ENCODE measurements at places on chromosomes 7 and 10.

DNA sequence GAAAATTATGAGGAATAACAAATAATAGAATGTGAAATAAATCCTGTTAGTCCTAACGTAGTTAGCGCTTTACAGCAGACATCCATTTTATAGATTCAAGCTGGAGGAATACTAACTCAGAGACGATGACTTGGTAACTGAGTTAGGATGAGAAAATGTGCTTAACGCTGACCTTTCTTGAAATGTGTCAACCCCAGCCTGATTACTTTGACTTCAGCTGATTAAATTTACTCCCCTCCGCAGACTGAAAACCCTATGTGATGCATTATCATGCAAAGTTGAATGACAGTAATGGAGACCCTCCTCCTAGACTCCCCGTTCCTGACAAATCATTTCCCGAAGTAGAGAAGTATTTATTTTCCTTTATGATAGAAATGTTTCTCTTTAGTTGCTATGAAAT lies 54.5 kb downstream of the WDFY4 start:
- DNase-seq: no peak

DNA sequence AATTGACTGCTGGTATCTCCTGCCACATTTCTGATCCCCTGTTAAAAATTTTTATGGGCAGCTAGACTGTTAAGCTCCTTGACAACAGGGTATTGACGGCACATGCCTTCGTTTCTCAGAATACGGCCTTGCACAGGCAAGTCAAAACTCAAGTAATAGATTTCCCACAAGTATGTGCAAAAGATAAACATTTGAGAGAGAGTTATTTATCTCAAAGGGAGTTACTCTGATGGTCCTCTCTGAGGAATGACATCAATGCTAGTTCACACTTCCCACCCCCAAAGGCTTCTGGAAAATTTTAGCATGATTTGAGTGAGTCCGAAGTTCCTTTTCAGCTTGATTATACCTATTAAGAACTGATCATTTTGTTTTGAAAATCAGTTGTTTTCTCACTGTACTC lies 71.9 kb downstream of the JCAD start:
- DNase-seq: no peak

- DNase-seq: no peak
Observed at GRCh38 chr7:84025332-84025927, 169.2 kb downstream of the SEMA3A start.

DNA sequence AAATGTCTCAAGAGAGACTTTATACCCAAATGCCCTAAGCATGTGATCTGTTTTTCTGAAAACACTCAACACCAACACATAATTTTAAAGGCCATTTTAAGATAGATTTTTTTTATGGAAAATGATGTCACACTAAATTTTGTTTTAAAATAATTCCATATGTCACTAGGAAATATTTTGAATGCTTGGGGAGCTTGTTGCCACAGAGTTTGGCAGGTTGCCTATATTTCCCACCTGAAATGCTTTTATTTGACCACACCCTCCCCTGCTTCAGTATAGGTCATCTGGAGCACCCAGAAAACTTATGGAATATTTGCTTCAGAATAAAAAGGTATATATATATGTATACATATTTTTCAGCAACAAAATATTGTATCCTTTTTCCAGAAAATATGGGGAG lies 180.0 kb upstream of the ANK3 start:
- DNase-seq: no peak

DNA sequence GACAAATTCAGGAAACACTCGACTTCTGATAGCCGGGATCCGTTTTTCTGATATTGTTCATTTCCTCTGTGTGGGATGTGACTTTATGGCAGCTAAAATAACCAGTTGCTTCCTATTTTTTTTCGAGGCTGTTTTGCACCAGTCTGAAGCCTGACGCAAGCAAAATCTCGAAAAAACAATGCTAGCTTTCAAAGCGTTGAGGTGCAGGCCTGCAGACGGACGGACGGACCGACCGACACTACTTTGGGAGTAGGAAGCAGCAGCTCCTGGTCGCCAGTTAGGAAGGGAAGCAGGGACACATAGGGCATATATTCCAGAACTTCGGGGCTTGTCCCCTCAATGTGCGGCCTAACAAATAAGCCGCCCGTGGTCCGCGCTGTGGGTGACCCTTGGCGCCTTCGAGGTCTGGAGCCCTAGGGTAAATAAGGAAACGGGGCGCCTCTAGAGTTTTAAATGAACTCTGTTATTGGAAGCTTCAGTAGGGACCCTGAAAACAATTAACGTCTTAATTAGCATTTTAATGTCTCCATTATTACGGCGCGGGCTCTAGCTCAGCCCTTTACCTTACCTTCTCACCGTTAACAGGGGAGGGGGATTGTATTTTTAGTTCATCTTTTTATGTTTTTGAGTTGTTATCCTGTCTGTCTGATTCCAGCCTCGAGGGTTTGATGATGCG lies 1.3 kb downstream of the HHEX start:
- DNase-seq: peak; percentile 80

DNA sequence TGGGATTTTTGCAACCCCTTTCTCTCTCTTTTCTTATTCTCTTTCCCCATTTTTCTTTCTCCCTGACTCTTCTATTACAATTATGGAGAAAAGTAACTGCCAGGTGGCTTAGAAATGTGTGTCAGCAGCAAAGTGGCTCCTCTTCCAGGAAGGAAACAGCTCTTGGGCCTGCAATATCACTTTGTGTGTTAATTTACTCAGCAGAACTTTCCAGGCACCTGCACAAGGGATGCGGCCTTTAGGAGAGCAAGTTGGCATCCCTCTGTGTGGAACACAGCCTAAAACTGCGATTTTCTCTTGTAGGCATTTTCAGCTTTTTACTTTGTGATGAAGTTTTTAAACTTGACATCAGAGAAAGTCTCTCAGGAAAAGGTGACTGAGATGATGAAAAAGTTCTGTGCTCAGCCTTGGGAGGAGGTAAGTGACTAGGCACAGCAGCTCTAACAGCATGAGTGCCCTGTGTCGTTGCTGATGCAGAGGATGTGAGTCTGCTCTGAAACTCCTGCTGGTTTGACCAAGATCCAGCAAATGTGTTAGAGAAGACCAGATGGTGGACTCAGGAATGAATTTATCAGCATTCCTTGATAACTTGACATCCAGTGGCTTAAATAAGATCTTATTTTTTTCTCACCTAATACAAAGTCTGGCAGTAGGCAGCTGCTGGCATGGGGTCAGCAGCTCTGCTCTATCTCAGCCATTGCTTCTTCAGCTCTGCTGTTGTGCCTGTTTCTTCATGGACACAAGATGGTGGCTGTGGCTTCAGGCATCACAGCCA lies 47.4 kb upstream of the CC2D2B start:
- no peak for DNase-seq

DNA sequence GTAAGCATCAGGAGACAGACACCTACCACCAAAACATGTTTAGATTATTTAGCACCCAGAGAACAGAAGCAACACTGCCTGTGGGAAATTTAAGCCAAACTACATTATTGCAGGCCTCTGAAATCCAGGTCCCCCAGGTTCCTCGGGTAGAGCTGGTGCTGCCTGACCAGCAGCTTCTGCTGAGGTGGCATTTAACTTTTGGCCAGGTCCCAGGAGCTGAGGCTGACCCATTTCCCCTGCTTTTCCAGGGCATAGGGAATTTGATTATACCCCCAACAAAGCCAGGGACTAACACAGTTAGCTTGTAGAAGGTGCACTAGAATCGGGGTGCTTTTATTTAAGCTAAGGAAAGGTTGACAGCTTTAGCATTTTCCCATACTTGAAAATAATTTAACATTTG lies 4.7 kb downstream of the LRRC4 start:
- DNase-seq: no peak

GRCh38 chr7:44237696-44238095 lies 36.9 kb downstream of the YKT6 start:
- no peak for DNase-seq

DNA sequence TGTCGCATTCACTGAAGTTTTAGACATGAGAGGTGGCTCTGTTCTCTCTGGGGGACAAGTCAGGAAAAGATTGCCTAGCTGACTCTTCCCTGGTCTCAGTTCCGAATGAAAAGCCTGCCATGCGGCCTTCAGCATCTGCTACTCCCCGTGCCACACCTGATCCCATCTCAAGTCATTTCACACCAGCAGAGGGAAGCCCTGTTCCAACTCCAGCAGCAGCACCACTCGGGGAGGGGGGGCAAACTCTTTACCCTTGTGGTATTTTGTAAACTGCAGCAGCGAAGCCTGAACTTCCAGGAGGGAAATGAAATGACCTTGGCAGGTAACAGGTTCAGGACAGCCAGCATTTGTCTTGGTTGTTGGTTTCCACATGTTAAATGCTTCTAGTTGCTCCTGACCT lies 13.8 kb downstream of the LRRC4 start:
- DNase-seq: no peak

GRCh38 chr10:132482090-132482800 lies 55.3 kb upstream of the INPP5A start:
- DNase-seq: no peak

GRCh38 chr7:124943472-124943871 lies 13.8 kb upstream of the POT1 start:
- DNase-seq: no peak

DNA sequence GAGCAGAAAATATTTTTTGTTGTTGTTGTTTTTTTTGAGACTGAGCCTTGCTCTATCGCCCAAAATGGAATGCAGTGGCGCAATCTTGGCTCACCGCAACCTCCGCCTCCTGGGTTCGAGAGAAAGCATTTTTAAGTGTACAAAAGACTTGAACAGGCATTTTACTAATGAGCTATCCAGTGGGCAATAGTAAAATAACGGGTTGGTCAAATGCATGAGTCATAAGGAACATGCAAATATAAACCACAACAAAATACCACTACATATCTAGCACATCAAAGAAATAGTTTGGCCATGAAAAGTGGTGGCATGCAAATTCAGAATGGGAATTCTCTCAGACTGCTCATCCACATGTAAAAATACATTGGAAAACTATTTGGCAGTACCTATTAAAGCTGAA lies 71.7 kb upstream of the TMEM106B start:
- DNase-seq: no peak

- no peak for DNase-seq
Observed at GRCh38 chr7:12814107-12814506, 126.7 kb downstream of the ARL4A start.
